ENCODE measurements at places on chromosomes 16 and 17. TPM values are rescaled to one million over a fixed set of nuclear protein-coding genes. Genes with fewer than 3 reads are reported as not detected.

TRIM37 gene
- 19.8 TPM for total RNA-seq

MT1G gene
- not detected for total RNA-seq

SMTNL2 gene
- 0.27 TPM for total RNA-seq

FMNL1 gene
- 31.1 TPM for total RNA-seq

TXNDC11 gene
- total RNA-seq, result 37.7 TPM

Measured in A549 treated with DMSO at 1 μM for 4 hours (cell line).